T-helper 1 cell (primary cell): ENCODE measurements at places on chromosomes 7 and 10.

- DNase-seq: no peak
Observed at GRCh38 chr10:113920875-113921274, 66.4 kb downstream of the NHLRC2 start.

GRCh38 chr10:31133251-31133791 lies 101.7 kb upstream of the ZNF438 start:
- DNase-seq: no peak

DNA sequence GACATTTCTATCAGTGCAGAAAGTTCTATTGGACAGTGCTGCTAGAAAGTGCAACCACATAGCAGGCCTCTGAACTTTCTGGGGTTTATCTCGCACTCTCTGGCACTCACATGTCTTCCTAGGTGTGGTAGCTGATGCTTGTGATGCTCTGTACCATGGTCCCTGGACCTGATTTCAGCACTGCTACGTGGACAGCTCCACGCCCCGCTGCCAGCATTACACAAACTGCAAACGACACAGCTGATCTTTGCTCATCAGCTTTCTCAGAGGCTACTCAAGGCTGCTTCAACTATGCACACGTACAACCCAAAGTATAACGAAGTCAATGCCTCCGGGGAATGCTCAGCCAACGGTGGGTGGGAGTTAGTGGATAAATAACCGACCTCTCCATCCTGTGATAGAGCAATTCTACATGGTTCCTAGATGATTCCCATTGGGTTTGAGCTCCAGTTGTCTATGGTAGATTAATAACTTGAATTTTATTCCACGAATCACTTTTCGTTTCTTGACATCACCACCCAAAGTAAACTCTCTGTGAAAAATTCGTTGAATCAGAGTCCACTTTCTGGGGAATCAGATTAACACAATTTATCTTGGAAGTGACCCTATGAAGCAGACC lies 302.5 kb downstream of the ACTR3B start:
- no peak for DNase-seq

DNA sequence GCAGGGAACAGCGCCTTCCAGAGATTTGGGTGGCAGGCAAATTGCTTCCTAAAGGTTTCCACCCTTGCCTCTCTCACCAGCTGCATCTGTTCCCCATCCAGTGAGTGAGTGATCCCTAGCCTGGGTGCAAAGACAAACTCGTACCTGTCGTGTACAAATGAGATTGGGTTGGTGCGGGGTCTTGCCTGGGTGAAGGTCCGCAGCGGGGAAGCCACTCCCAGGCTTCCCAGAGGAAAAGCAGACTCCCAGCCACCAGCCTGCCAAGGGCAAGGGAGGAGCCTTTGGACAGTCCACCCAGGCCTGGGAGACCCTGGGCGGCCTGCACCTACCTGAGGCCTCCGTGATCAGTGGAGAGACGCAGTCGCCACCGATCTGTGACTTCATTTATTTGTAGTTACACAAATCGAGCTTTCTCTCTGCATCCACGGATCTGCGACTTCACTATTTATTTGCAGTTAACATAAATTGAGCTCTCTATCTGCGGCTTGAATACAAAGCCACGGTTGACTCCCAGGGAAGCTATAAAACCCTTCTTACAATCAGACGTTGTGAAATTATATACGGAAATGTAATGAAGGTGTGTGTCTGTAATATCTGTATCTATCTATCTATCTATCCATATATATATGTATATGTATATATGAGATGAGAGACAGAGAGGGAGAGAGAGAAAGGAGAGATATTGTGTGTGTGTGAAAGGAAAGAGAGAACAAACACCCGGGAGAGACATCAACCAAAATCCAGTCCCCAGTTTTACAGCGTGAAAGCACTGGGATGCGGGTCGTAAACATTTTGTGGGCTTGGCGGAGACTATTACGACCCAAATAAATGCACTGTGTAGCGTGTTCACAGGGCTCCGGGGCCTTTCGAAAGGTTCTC lies 3.0 kb upstream of the HOXA7 start:
- DNase-seq: no peak

- DNase-seq: no peak
Observed at GRCh38 chr7:103349805-103350204, 2.4 kb downstream of the PSMC2 start.

DNA sequence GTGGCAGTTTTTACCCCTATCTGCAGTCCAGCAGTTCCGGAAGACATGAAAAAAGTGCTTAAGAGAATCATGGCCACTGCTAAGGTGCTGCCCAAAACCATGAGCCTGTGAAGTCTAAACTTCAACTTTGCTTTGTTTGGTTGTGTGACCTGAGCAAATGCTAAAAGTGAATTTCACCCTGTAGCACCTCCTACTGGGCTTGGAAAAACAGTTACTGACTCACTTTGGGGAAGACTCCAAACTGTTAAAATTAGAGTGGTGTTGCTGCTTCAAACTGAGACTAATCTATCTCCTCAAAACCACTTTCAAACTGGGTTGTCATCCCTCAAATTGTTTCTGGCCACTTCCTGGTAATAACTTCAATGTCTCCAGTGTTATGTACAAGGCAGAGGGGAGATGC lies 21.3 kb downstream of the MKX start:
- no peak for DNase-seq

- DNase-seq: no peak
Observed at GRCh38 chr7:117065571-117066150, 112.4 kb downstream of the ST7 start.
